A549 treated with RU486 at 1 μM for 4 hours (cell line): ENCODE measurements at places on chromosomes 3 and 15. TPM values are rescaled to one million over a fixed set of nuclear protein-coding genes. Genes with fewer than 3 reads are reported as not detected.

Gene MKRN3
- total RNA-seq = 1.1 to 3.3 TPM (median 2.3 TPM) in 5 replicates

Gene SLC22A14
- total RNA-seq = 0.11 TPM in 1 of 5 replicates, not detected in the others

Gene EPHB1
- 0.12 to 0.16 TPM (median 0.14 TPM) in 4 of 5 replicates, not detected in the other for total RNA-seq

Gene IGSF11
- total RNA-seq = 4.4 to 6.6 TPM (median 5.8 TPM) in 5 replicates

Gene OIP5
- total RNA-seq = 10.5 to 16.8 TPM (median 14.2 TPM) in 5 replicates

Gene ANKUB1
- not detected in 5 replicates for total RNA-seq

Gene ABHD10
- total RNA-seq = 19.8 to 24.8 TPM (median 22.3 TPM) in 5 replicates

Gene ZNF774
- 0.78 to 1.5 TPM (median 1.3 TPM) in 5 replicates for total RNA-seq

Gene NDN
- total RNA-seq = 0.09 to 0.11 TPM in 2 of 5 replicates, not detected in the others

Gene SLC28A2
- not detected in 5 replicates for total RNA-seq

Gene MESP1
- 2.1 to 6.8 TPM (median 6.1 TPM) in 5 replicates for total RNA-seq

Gene ALDH1A2
- total RNA-seq = 0.33 to 0.41 TPM (median 0.40 TPM) in 3 of 5 replicates, not detected in the others

Gene TPRA1
- 36.0 to 52.8 TPM (median 46.9 TPM) in 5 replicates for total RNA-seq

Gene DAZL
- total RNA-seq = not detected in 5 replicates

Gene KPNA4
- total RNA-seq = 28.6 to 34.8 TPM (median 32.8 TPM) in 5 replicates

Gene TNIK
- 1.9 to 3.1 TPM (median 2.3 TPM) in 5 replicates for total RNA-seq
